Renal cortex interstitium (tissue), 15 donors: ENCODE measurements at places on chromosomes 5 and 9.

DNA sequence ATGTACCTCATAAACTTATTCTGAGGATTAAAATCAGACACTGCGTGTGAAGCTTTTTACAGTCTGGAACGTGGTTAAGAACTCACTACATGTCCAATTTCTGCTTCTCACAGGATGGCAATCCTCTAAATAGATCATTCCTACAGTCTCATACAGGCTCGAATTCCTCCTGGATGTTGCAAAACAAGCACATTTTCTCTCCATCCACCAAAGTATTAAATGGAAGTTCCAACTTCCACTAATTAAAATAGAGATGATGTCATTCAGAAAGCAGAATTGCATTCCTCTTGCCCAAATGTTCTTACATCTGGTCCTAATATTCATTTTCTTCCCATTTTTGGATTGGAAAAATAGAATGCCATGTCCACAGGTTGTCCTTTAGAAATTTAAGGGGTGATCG lies 145.5 kb upstream of the PCA3 start:
- no peak for DNase-seq

DNA sequence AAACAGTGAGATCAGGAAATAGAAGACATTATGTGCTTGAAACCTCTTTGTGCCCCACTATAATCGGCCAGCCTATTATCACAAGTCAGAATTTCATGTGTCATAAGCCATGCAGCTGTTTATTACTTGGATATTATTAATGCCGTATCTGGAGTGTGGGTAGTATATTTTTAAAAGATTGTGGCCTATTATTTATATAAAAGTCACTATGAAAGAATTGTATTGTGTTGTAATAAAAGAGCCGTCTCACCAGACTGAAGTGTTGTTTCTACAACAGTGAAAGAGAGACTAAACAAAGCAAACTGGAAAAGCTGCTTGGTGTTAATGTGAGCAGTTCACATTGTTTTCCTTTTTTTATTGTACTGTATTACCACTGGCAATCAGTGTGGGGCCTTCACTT lies 449.1 kb downstream of the PSAT1 start:
- DNase-seq = no peak

DNA sequence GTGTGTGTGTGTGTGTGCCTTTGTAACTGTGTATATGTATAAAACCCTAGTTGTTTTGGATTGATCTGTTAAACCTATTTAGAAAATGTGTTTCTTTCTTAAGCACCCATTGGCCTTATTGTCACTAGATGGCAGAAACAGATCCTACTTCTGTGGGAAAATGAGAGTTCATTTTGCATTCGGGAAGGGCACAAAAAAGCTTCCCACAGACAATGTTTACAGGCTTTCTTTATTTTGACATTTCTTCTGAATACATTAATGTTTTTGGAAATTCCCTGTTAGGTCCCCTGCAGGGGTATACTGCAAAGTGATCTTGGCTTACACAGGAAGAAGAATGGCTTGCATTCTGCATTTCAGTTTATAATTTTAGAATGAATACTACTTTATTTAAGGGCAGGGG lies 481.8 kb upstream of the ARRDC3 start:
- no peak for DNase-seq

- no peak for DNase-seq
Measured at GRCh38 chr5:172110921-172111851, 76.8 kb downstream of the STK10 start.

- no peak for DNase-seq
Measured at GRCh38 chr5:74586856-74587255, 53.7 kb downstream of the ENC1 start.

DNA sequence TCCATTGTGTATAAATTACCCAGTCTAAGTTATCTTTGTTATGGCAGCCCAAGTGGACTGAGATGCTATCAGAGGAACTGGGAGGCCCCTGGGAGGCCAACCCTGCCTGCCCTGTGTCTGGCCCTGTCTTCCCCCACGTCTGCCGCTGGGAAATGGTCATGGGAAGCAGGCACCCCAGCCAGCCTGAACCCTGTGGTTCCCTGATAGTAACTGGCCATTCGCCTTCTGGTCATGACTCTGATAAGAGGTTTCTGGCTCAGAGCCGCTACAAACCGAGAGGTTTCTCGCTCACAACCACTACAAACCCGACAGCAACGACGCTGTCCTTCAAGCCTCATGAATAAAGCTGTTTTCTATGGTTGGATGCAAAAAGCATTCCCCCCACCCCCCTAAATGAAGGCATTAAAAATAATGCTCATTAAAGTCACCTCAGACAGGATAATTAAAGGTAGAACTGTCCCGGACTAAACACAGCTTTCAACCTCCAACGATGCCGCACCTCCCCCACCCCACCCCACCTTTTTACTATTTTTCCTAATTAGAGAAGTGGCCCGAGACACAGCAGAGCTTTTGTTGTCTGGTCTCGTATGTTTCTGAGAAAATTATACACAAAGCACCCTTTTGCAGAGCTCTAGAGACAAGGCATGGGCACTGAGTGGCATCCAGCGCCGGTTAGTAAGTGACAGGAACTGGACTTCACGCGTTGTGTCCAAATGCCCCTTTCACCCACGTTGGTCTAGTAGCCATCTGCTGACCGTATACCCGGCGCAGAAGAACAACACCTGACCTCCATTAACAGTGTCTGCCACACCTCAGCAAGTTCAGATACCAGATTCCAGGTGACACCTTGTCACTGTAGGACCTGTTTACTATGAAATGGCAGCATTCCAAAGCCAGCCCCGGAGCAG lies 140.8 kb downstream of the COL23A1 start:
- DNase-seq = no peak

DNA sequence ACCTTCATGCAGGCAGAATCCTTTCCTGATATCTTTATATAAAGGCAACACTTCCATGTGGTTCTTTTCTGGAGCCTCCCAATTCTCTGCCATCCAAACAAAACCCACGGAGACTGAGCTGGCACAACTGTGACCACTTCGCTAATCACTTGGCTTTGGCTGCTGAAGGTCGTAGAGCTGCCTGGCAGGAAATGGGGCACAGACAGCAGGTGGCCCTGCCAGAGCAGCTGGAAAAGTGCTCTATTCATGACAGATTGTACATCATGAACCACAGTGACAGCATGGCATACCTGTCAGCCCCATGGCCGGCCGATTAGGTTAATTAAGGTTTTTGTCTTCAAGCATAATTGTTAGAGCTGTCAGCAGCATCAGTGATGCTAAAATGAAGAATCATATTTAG lies 141.9 kb upstream of the ANKRD55 start:
- DNase-seq = no peak
